ENCODE measurements at places on chromosomes 5 and 9.

- DNase-seq, result no peak
These were observed 1802.9 kb upstream of the WWC1 start for GRCh38 chr5:166488560-166488959.

GRCh38 chr5:150279330-150280020 is 10.1 kb downstream of the CAMK2A start:
- no peak for DNase-seq

DNA sequence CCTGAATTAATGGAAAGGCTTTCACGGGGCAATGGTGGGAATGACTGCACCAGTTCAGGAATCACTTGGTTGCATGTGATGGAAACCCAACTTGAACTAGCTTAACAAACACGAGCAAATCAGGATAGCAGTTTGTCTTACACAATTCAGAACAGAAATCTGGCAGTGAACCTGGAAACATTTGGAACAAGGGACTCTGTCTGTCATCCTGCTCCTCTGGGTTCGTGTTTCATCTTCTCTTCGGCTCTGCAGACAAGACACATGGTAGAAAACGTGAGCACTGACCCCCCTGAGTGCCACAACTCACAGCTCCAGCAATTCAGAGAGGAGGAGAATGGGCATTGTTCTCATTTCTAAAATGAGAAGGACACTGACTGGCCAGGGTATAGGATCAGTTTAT is 218.1 kb upstream of the NREP start:
- DNase-seq, result no peak

- DNase-seq, result no peak
These were observed 244.3 kb upstream of the KLF9 start for GRCh38 chr9:70658765-70659164.

DNA sequence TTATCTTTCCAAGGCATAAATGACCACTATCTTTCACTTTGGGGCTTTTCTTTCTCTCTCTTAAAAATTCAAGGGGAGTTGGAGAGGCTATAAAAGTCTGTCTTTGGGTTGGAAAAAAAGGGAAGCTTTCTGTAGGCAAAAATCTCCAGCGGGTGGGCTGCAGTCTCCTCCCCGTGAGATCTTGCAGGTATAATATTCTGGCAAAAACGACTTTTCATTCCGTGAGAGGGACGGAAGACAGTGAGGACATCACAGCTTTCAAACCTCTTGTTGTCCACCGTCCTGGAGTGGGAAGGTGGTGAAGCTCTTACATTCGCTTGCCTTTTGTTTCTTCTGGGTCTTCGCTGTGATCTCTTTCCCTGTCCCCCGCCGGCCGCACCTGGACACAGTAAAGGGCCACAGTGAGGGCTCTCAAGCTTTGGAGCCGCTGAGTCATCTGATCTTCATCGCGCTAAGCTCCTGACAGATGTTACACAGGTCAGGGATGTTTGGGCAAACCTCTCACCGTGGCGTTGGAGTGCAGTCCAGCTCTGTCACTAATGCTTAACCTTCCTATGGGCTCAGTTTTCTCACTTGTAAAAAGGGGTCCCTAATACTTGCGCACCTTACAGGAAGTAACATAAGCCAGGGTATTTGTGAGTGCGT is 61.9 kb upstream of the MEGF10 start:
- DNase-seq, result no peak

GRCh38 chr5:1374679-1375055 is 29.8 kb upstream of the CLPTM1L start:
- DNase-seq, result no peak
